ENCODE measurements at places on chromosomes 13 and 19.

DNA sequence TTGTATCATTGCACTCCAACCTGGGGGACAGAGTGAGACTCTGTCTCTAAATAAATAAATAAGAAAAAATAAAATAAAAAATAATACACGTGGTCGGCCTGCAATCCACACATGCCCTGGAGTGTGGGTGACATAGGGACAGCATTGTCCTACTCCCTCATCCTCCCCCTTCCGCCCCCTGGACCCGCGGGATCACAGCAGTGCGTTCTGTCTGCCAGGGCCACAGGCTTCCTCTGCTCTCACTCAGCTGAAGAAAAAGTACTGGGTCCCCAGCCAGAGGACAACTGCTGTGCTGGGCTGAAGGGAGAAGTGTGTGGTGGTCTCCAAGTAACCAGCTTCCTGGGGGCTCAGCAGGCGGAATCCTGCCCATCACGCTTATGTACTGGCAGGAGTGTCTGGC is 6.3 kb downstream of the BCAT2 start:
- DNase-seq = no peak

DNA sequence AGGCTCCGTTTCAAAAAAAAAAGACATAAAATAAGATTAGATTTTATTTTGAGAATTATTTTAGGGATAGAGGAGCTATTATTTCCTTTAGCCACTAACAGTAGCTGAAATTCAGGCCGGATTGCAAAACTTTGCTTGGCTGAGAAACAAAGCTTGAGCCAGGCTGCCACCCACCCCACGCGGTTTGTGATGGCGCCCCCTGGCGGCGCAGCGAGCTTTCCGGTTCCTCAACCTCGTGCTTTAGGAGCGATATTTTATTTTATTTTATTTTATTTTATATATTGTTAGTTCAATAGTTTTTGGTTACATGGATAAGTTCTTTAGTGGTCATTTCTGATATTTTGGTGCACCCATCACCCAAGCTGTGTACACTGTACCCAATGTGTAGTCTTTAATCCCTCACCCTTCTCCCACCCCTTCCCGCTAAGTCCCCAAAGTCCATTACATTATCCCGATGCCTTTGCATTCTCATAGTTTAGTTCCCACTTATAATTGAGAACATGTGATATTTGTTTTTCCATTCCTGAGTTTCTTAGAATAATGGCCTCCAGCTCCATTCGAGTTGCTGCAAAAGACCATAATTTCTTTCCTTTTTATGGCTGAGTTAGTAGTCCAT is 19.8 kb upstream of the CEACAM4 start:
- peak; percentile 30 for DNase-seq

DNA sequence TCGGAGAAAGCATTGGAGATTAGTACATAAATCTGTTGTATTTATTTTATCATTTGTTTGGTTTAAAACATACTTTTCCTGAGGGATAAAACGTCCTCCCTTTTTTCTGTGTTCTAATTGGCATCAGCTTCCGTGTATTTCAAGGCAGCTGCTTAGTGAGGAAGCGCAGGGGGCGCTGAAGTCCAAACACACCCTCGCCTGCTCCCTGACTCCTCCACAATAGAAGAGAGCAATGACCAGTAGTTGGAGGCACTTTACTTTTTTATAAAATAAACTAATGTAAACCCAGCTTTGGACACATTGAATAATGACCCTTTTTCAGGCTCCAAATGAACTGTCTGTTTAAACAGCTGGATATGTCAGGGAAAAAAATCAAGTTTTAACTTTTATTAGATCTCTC is 79.9 kb downstream of the RNASEH2B start:
- DNase-seq = peak; percentile 16

GRCh38 chr13:97856304-97856675 is 97.2 kb upstream of the IPO5 start:
- DNase-seq = no peak

DNA sequence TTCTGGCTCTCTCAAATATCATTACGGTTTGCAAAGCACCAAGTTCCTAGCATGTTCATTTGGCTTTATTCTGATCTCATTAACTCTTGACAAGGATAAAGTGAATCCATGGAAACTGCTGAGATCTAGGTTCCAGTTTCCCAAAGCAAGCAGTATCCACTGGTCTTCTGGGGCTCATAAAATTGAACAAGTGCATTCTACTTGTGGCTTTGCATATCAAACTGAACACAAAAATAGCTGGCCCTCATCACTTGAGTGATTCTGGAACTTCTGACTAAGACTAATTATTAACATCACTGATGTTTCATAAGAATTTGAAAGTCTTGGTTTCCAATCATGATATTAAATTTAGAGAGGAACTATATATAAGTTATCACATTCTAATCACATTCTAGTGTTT is 6.3 kb upstream of the KCTD12 start:
- DNase-seq = no peak

GRCh38 chr13:95121516-95121915 is 179.7 kb downstream of the ABCC4 start:
- peak; percentile 68 for DNase-seq

DNA sequence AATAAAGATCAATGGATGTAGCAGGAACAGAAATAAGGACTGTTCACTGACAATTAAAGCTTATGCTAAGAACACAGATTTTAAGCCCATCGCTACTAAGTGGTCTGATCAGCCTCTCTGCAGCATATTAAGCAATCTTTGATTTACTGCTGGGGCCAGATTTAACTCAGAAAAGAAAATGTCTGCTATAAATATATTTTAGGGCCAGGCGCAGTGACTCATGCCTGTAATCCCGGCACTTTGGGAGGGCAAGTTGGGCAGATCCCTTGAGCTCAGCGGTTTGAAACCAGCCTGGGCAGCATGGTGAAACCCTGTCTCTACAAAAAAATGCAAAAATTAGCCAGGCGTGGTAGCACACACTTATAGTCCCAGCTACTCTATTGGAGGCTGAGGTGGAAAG is 43.0 kb downstream of the METTL21C start:
- no peak for DNase-seq

DNA sequence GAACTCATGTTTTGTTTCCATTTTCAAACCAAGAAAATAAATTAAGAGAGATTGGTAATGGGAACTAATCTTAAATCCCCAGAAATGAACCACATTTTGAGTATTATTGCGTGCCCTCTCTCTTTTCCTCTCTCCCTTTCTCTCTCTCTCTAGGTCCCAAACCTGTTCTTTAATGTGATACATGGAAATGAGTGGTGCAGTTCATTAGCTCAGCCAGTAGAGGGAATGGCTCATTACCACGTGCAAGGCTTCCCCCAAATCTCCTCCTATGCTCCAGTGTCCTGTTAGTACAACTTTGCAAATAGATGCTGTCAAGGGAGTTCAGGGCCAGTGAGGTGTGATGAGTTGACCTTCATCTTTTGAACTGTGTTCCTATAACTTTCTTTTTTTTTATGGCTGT is 178.4 kb downstream of the FGF9 start:
- peak; percentile 22 for DNase-seq

DNA sequence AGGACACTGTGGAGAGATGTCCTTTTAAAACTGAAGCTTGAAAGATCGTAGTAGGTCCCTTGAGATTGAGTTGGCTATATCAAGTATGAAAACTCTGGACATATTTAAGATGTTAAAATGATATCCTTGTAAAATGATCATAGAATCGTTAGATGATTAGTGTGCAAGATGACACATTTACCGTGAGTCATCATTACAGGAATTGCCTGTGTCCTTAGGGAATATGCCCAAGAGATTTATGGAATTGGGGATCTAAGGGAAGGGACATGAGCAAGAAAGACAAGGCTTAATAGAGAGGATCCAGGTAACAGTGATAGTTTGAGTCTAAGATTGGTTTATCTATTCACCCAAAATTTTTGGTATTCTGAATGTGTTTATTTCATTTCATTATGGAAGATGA is 233.7 kb downstream of the GPC5 start:
- DNase-seq = peak; percentile 18

GRCh38 chr19:48819366-48819816 is 8.6 kb upstream of the BCAT2 start:
- peak; percentile 93 for DNase-seq

DNA sequence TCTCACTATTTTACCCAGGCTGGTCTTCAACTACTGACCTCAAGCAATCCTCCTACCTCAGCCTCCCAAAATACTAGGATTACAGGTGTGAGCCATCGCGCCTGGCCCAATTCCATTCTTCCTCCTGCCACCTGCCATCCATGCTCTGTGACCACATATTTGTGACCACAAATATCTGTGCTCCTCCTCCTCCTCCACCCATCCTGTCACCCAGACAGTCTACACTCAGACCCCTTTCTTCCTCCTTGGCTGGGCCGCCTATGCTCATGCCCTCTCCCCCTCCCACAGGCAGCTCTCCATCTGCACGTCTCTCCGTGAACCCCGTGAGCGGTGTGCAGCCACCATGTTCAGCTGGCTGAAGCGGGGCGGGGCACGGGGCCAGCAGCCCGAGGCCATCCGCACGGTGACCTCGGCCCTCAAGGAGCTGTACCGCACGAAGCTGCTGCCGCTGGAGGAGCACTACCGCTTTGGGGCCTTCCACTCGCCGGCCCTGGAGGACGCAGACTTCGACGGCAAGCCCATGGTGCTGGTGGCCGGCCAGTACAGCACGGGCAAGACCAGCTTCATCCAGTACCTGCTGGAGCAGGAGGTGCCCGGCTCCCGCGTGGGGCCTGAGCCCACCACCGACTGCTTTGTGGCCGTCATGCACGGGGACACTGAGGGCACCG is 3.2 kb downstream of the EHD2 start:
- no peak for DNase-seq

GRCh38 chr19:21127001-21127400 is 14.8 kb upstream of the ZNF431 start:
- no peak for DNase-seq

DNA sequence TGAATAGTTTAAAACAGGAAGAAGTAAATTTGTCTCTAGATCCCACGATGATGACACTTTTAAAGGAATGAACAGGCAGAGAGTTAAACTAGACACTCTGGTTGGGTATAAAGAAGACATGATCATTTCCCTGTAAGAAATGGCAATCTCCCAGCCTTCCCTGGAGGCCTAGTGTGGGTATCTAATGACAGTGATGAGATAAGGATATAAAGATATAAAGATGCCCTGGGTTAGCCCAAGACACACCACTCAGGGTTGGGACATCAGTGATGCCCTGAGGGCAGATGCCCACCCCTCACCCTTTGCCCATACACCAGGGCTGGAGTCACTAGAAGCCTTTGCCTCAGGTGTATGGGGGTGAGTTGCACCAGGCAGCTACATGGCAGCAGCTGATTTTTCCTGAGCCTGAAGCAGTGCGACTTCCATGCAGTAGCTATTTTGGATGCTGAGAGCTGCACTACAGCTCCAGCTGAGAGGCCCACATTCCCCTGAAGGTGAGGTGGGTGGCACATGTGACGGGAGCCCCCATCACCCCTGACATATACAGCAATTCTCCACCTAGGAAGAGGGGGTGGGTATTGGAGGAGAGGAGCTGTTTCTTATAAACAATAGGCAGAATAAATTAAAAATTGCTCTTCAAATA is 177.5 kb downstream of the NDFIP2 start:
- DNase-seq = no peak

DNA sequence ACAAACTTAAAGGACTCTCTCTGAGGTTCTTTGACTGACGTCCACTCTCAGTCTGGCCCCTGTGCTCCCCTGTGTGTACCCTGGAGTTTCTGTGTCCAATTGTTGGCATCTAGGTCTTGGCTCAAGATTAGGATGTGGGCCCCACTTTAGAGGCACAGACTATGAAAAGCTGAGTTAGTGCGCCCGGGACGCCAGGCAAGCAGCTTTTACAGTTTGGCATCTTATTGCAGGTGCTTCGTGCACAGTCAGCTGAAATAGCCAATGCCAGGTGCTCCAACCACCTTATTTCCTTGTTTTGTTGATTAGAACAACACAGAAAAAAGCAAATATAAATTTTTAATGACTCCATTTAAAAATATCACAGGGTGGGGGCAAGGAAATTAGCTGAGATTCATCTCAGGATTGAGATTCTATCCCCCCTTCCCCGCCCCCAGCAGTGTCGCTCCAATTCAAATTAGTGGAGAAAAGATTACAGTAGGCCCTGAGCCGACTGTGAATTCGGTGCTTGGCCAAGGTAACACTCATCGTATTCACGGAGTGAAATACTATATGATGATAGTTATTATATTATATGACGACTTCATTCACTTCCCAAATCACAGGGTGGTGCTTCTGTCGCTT is 4.3 kb downstream of the SOX1 start:
- no peak for DNase-seq

GRCh38 chr13:73321043-73321442 is 262.2 kb downstream of the KLF5 start:
- DNase-seq = no peak

DNA sequence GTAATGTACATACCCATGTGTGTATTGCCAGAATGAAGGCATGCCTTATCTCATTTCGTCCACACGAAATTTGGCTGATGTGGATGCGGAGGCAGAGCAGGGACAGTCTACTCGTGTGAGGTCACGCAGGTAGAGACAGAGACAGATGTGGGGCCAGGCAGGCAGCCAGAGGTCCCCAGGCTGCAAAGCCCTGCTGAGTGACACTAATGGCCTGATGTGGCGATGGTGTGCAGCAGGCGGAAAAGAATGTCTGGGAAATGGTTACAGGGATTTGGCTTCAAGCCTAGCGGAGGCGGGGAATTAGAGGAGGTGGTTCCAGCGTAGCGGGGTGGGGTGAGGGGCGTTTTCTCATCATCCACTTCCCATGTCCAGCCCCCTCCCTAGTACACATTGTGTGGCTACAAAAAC is 4.2 kb upstream of the IZUMO2 start:
- DNase-seq = peak; percentile 36

DNA sequence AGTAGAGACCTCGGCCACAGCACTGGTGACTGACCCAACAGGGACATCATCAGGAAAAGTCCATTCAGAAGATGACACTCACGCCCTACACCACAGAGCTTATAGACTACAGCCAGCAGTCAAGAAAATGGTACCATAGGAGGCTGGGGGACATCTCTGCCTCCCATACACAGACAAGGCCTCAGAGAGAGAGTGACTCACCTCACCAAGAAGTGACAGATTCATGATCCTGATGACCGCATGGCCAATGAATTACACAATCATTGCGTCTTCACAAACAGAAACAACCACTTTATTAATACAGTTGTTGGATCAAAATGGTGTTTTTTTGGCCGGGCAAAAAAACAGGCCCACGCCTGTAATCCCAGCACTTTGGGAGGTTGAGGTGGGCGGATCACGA is 260.8 kb upstream of the TSHZ3 start:
- DNase-seq = no peak

DNA sequence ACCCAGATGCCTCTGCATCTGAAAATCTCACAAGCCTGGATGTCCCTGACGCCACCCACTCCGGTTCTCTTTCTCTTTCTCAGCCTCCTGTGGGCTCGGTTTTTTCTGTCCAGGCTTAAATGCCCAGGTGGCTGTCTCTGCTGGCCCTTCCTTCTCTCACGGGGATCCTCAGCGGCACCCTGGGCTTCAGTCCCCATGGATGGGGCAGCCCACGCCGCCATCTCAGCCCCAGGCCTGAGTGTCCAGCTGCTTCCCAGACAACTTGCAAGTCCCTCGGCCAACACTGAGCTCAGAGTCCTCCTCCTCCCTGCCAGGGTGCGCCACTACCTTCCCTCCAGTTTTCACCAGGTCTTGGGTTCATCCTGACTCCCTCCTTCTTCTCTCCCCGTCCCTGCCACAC is 6.4 kb downstream of the FBN3 start:
- no peak for DNase-seq

Measured in PC-3 (cell line).